ENCODE measurements at places on chromosomes 1 and 21.
A peak's percentile ranks its signal among the peaks of the same experiment; 100 is the strongest.

DNA sequence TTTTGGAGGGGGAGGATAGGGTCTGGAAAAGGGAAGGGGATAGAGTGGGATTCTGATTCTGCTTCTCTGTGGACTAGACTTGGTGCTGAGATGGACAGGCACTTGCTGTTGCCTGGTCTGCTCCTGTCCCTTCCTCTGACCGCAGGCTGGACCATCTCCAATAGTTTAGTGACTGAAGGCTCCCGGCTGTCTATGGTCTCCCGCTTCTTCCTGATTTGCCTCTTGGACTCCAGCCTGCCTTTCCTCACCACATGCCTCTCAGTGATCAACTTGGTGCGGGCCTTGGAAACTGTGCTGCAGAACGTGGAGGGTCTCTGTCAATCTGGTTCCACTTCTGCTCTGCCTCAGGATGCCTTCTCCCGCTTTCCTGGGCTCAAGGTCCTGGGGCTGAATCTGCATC, 6.3 kb upstream of the ZSCAN20 start:
- DNase-seq, result no peak

DNA sequence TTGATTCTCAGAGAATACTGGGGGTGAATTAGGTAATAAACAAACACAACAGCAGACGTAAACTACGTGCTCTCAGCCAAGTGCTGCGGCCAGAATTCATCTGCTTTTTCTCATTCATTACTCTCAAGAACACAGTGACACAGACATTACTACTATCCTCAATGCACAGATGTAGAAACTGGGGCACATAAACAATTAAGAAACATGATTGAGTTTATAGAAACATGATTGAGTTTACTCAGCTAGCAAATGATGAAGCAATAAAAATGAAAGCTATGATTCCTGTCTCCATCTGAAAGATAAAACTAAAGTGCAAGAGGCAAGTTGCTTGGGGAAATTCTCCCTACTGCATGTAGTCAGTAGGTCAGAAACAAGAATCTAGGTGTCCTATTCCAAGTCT, 140.5 kb downstream of the IFI44 start:
- DNase-seq, result no peak

DNA sequence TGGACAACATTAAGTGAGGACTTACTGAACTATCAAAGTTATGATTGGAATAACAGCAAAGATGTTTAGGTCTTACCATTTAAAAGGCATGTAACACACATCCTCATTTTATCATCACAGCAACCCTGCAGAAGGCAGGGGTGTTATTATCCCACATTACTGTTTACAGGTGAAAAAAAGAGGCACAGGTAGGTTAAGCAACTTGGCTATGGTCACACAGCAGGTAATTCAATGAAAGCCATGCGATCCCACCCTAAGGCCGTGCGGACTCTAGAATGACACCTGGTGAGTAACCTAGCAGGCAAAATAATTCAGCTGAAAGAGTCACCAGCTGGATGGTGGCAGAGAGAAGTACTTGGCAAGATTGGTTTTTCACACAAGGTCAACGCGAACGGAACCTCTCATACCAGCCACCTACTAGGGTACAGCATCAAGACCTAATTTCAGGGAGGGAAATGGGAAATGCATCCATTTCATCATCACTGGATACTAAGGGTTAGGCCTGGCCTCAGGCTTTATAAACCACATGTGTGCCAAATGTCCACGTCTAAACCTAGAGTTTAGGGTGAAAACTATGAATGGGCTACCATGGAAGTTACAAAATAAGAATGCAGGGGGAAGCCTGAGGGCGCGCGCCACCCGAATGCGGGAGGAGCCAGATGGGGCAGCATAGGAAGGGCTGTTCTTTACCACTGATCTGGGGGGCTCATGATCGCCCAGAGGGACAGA, 85.3 kb downstream of the SLC66A1 start:
- no peak for DNase-seq

GRCh38 chr1:55061000-55061705, 21.8 kb downstream of the PCSK9 start:
- DNase-seq, result no peak

DNA sequence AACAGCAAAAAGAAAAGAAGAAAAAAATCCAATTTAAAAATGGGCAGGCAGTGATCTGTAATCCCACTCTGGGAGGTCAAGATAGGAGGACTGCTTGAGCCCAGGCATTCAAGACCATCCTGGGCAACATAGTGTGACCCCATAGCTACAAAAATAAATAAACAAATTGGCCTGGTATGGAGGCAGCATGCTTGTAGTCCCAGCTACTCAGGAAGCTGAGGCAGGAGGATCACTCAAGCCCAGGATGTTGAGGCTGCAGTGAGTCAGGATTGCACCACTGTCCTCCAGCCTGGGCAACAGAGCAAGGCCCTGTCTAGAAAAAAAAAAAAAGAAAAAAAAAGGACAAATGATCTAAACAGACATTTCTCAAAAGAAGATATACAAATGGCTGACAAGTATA, 99.6 kb downstream of the EIF4G3 start:
- DNase-seq, result no peak

DNA sequence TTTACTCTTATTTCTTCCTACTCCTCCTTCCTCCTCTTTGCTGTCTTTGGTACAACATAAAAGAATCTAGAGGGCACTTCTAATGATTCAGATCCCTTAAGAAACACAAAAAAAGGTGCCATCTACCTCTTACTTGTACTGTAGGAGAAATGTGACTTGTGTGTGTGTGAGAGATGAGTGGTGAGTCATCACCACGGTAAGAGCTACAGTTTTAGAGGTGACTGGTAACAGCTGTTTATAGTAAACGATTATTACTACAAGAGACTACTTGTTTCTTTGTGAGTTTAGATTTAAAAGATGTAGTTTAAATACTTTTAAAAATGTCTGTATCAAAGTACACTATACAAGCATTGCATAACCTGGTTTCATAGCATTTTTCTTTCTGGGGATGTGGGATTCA, 40.4 kb downstream of the SLC35D1 start:
- peak; percentile 56 for DNase-seq

- no peak for DNase-seq
Measured at GRCh38 chr1:219798283-219799030, 129.9 kb downstream of the SLC30A10 start.

All from head of caudate nucleus (tissue), 42 donors.